ENCODE measurements at places on chromosomes 4 and X. TPM values are rescaled to one million over a fixed set of nuclear protein-coding genes. Genes with fewer than 3 reads are reported as not detected.

The C4orf50 gene
- total RNA-seq, result not detected

The PPA2 gene
- 964 TPM for total RNA-seq

The NOX1 gene
- total RNA-seq, result not detected

The GLRA3 gene
- total RNA-seq, result 0.41 TPM

The PHKA2 gene
- 22.1 TPM for total RNA-seq

The DCHS2 gene
- total RNA-seq, result 15.9 TPM

DNA sequence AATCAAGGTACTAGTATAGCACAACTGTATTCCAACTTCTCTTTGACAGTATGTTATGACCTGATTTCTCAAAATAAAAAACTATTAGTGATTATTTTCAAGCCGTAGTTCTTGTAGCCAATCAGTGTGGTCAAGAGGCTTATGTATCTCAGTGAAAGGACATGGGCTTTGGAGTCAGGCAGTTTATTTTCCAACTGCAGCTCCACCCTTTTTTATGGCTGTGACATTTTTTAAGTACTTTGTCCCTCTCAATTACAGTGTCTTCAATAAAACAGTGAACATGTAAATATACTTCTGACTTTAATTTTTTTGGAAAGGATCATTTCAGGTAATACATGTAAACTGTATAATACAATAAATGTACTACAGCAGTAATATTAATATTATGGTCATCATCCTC, 30.0 kb downstream of the HTN1 start:
- DNase-seq, result no peak

- DNase-seq, result no peak
Observed at GRCh38 chrX:460823-461640, 74.3 kb upstream of the PPP2R3B start.

- DNase-seq, result no peak
Observed at GRCh38 chrX:9316096-9316495, 148.8 kb upstream of the TBL1X start.

DNA sequence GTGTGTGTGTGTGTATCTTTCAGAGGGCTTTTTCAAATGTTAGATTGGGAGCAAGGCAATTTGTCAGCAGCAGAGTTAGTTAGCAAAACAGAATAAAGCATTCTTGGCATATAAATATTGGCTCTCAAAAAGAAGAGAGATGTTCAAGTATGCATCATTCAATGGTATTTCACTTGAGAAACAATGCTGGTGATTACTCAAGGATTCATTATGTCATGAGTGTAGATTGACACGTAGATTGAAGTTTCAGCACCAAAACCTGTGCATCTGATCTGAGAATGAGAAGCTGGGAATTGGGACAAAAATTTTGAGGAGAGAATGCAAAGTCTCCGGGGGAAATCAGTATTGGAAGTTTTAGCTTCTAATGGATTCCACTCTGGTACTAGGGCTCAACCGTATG, 241.4 kb downstream of the FRMPD4 start:
- DNase-seq, result no peak

- DNase-seq, result no peak
Observed at GRCh38 chrX:145532176-145532780, 285.0 kb downstream of the SPANXN1 start.

DNA sequence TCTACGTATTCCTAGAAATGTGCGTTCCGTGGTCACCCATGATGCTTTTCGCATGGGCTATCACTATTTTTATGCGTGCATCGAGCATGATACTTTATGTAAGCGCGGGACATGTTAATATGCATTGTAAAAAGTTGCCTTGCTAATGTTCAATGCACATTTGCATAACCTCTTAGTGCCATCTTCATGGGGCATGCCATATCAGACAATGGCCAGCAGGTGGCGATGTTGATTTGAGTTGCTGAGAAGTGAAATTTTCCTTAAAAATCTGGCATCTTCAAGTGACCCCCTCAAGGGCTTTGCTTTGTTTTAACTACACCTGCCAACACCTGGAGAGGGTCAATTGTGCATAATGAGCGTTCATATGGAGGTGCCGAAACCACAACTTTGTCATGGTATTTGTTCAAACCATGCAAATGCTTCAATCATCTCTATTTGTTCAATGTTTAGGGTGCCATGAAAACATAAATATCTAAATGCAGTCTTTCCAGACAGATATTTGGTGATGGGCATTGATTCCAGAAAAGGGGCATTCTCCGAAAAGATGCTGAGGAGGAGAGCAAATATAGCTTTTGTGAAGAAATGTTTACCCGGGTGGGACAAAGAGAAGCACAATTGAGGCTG, 833.9 kb upstream of the PRKX start:
- no peak for DNase-seq

DNA sequence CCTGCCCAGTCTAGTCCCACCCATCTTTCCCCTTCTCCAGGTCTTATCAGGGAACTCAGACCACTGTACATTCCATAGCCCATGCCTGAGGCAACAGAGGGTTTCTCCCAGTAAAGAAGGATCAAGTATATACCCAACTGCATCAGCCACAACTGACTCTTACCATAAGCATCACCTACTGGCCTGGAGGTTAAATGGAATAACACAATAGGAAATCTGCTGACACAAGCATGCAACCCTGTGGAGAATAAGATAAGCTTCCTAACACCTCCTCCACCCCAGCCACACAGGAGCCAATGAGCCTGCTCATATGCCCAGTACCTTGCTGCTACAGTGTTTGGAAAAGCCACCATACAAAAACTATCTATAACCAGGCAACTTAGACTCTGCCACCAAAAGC, 34.6 kb upstream of the PLK4 start:
- DNase-seq, result no peak

DNA sequence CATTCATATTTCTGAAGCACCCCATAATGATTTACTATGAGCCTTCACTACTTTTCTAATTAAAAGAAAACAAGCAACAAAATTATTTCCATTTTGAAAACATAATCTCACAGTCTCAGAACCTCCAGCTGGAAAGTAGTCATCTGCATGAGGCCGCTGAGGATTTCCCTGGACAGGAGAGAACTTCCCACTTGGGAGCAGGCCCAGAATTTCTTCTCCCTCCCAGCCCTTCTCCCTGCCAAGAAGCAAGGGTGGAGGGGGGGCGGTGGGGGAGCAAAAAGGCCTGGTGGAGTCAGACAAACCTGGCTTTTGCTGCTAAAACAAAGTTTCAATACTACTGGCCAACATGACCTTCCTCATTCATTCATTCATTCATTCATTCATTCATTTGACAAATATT, 167.3 kb downstream of the PJA1 start:
- peak; percentile 80 for DNase-seq

GRCh38 chr4:122847931-122848330, 21.3 kb downstream of the FGF2 start:
- no peak for DNase-seq

DNA sequence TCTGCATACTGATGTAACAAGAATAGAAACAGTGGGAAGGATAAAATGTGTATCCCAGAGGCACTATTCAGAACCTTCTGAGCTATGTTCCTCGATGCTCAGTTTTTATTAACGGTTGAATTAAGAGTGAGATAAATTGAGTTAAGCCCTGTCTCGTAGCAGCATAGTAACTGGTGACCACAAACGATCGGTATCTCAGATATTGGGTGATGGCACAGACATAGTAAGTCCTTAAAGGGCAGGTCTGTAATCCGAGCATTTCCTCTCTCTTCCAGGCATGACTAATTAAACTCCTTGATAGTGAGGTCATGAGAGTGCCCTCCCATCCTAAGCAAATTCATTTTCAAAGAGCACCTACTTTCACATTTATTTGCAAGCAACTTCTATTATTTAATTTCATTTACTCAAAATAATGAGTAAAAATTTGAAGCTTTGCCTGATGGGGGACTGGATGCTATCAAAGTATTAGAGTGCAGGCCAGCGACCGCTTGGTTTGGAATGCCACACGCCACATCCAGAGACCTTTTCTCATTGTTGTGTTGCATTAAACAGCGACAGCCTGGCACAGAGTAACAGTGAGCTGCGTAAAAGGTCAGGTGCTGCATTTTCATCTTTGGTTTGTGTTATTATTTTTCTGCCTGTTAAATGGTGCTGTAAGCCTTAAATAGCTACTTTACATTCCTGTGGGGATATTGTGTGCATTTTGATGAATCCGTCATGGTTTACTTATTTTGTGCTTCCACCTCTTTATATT, 101.9 kb downstream of the PCDH7 start:
- DNase-seq, result no peak

DNA sequence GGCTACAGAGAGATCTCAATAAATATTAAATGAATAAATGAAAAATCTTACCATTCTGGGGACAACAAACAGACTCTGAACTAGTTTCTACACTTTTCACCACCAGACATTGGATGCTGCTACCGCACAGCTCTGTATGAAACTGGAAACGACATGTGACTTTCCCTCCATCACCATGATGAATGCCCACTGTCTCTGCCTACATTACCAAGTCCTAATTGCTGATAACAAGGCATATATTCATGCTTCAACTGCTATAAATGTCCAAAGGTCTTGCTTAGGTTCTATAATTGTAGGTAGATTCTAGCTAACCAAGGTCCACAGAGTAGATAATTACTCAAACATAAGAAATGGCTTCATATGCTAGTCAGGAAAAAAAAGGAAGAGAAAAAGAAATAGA, 399.4 kb upstream of the ADGRL3 start:
- no peak for DNase-seq

GRCh38 chrX:130268449-130269170, at the start of gene ZNF280C:
ZNF280C (minus strand) TSS chrX:130268899; CDS start chrX:130260449, 8,450 bp downstream.
- peak; percentile 85 for DNase-seq

DNA sequence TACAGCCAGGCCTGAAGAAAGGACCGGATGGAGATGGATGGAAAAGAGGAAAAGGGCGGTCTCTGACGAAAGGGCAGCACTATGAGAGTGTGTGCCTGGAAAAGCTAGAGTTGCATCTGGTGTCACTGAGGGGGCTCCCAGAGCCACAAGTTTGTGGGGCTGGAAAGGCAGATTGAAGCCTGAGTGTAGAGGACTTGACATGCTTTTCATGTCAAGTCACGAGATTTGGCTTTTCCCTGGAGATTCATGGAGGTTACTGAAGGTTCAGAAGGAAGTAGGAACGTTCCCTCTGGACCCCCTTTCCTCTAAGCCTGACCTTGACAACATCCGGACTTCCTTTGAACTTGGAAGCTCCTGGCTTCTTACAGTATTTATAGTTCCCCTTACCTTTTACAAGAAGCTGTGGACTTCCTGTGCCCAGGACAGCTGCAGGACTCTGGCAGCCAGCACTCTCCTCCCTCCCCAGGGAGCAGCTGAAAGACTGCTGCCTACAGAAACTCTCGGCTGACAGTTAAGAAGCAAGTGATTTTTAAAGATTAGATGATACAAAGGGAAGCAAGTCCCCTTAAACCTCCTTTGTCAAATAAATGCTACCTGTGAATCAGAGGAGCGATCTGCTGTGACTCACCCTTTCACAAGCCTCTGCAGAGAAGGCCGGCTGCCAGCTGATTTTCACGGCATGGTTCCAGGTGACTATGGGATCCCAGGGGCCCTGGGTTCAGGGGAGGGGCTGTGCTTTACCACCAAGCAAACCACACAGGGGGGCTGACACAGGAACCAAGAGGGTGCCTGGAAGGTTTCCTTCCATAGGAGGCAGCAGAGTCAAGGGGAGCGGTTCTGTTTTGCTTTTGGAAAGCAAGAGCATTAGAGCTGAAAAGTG, 72.9 kb upstream of the STIM2 start:
- DNase-seq, result peak; percentile 38

DNA sequence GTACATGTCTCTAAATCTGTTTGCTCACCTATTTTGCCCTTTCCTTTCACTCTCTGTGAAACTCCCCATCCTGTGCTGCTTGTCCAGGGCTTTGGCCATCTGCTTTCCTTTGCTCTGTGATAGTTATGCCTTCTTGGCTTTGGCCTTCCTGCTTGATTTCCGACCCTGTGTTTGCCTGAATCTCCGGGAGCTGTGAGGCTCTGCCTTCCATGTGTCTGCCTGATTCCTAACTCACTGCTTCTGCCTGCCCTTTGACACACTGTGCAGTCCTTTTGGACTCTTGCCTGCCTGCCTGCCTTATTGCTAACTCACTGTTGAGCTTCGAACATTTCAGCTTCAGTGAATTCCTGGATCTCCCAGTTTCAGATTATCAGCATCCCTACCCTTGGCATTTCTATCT, 143.1 kb downstream of the C4orf33 start:
- DNase-seq, result no peak

DNA sequence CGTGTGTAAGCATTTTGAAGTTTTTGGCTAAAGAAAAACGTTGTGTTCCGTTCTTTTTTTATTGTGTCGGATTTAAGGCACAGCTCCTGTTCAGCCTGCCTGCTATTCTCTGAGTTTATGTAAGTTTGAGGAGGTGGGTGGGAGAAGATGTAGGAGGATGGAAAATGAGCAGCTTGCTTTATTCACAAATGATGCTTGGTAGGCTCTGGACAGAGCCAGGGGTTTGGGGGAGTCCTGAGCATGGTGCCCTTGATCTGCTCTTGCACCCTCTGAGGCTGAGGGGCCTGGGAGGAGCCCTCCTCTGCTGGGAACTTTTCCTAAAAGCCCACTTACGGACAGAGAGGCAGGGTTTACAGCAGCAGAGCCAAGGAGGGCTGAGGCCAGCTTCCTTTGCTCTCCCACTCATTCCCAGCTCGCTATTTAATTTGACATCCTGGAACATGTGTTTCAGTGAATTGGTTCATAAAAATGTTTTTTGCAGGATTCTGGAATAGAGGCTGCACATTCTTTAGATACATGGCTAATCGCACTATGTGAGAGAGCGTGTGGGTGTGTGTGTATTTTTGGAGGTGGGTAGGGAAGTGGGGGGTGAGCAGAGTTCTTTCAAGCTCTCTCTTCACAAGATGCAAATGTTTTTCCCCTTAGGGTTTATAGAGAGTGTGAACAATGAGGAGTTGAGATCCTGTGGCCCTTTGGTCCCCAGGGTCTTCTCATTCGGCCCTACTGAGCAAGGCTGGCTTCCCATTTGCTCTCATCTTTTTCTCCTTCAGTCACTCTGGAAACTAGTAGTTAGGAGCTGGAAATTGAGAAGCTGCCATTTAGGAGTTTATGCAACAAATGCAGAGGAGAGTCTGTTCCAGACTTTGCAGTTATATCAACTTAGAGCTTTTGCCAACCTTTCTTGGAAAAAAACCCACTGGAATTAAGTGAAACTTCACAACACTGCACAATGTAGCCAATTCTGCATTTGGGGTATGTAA, 32.1 kb downstream of the TMEM131L start:
- peak; percentile 53 for DNase-seq

GRCh38 chrX:12229986-12230385, 91.7 kb downstream of the FRMPD4 start:
- no peak for DNase-seq

DNA sequence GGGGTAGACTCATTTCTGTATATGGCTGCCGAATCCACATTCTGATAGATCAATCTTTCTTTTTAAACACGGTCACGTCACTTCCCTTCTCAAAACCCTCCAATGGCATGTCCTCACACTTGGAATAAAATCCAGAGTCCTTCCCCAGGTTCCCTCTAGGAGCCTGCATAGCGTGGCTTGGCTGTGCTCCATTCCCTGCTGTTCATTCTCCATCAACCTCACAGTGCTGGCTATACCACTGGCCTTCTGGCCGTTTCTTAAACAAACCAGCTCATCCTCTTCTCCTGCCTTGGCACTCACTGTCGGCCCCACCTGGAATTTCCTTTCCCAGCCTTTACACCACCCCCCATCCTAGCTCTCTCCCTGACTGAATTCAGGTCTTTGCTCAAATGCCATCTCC, 77.1 kb downstream of the RBM47 start:
- no peak for DNase-seq

GRCh38 chr4:44869222-44869882, 143.0 kb upstream of the GNPDA2 start:
- DNase-seq, result no peak
